T-cell (primary cell): ENCODE measurements at places on chromosomes 2 and 18.

GRCh38 chr2:174603280-174603679 is 5.7 kb upstream of the WIPF1 start:
- DNase-seq, result peak; percentile 22

DNA sequence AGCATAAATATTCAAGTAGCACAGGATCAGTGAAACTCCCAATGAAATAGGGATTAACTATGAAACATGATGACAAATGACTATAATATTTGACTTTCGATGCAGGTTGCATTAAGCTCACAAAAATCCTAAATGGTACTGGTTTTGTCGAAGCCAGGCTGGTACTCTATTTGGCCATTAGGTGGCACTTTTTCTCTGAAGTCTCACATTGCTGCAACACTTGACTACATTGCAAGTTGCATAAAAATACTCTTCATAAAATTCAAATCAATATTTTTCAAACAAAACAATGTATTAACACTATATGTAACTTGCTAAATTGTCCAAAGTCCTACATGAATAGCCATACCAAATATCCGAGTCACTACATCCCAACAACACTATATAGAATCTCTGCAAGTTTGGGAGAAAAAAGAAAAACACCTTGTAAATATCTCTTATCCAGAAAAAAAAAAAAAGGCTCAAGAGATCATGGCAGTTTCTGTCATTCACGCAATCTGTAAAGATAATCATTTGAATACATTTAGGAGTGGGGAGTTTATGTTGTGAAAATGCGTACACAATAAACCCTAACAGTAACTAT is 9.5 kb downstream of the RTTN start:
- DNase-seq, result no peak

DNA sequence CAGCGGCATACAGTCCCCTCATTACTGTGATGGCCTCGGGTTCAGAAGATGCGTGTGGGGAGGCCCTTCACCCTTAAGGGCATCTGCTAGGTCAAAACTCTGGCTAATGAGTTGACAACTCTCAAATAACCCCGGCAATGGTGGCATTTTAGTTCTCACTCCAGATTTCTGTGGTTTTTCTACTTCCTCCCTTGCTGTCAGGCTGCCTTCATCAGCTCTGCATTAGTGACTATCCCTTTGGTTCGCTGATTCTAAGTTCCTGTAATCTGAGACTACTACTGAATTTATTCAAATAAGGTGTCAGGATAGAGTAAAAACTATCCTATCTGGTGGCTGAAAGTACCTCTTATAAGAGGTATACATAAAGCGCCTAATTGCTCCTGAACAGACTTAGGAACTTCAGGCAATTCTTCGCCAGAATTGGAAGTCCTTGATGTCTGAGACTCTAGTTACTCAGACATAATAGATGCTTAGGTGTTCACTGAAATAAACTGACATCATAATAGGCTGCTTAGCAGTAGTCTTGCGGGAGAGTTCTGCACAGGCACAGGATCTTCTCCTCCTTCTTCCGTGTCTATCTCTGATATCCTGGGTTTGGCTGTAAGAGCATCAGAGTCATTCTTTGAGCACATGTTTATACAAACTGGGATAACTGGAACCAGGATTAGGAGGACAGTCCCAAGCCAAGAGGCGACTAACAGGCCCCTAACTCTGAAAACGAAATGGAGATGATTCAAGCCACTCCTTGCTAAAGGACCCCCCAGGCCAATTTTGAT is 194.5 kb downstream of the DNER start:
- no peak for DNase-seq

GRCh38 chr2:201440182-201440581 is 11.1 kb downstream of the TRAK2 start:
- DNase-seq, result no peak

- no peak for DNase-seq
These were observed 34.8 kb upstream of the KLHL29 start for GRCh38 chr2:23350041-23350791.

DNA sequence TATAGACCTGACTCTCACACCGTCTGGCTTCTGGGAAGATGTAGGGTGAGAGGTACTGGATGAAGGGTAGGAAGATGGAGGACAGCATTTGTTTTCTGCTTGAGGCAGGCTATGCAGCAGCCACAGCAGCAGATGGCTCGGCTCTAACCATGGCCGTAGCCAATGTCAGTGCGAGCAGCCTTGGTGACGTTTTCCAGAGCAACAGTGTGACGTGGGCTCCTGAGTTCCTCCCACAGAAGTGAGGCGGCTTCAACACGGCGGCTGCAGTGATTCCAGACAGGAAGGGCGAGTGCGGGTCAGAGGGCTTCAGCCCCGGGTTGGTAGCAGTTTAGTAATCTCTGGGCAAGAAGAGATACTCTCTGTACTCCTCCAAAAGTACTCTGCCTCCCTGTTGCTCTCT is 133.0 kb upstream of the MYT1L start:
- DNase-seq, result no peak

DNA sequence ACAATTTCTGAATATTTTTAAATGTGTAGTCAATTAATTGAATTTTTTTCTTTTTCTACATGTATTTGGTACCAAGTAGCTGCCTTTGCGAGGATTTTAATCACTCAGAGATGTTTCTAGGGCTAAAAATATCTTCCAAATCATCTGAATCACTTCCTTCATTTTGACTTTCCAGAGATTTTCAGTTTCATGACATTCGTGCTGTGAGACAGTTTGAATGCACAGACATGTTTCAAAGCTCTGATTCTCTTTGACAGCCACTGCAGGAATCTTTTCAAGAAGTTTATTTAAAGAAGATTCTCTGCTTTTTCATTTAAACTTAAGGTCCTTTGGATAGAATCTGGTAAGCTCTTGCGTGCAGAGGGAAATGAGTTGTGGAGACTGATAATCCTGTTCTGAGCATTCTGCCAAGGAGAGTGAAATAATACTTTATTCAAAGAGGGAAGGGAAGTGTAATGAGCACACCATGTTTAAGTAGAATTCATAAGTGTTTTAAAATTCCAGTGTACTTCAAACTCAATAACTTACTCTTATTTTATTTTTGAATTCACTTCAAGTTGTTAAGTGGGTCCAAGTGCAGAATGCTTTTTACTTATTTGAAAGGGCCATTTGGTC is 9.7 kb downstream of the CYBRD1 start:
- no peak for DNase-seq

GRCh38 chr2:26080356-26080755 is 46.5 kb downstream of the RAB10 start:
- DNase-seq, result no peak

DNA sequence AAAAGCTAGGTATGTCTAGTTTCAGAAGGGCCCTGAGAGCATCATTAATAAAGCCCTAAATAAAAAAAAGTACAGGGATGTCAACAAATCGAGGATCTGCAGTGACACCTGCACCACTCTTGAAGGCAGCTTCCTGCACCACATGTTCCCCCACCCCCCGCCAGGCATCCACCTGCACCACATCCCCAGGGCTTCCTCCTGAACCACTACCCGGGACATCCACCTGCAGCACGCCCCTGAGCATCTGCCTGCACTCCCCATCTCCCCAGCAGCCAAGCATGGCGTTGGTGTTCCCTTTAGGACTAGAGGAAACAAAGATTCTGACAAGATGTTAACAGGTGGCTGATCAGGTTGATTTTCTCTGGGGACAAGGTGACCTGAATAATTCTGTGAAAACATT is 55.2 kb downstream of the DLGAP1 start:
- no peak for DNase-seq

GRCh38 chr2:105103481-105103880 is 65.6 kb downstream of the MRPS9 start:
- no peak for DNase-seq
